Occipital lobe (tissue), 3 donors: ENCODE measurements at places on chromosomes 16 and 17.

GRCh38 chr16:50372611-50373344, 4.0 kb upstream of the BRD7 start:
- DNase-seq = no peak

- DNase-seq = no peak
Measured at GRCh38 chr17:8421571-8421970, 14.1 kb upstream of the NDEL1 start.

DNA sequence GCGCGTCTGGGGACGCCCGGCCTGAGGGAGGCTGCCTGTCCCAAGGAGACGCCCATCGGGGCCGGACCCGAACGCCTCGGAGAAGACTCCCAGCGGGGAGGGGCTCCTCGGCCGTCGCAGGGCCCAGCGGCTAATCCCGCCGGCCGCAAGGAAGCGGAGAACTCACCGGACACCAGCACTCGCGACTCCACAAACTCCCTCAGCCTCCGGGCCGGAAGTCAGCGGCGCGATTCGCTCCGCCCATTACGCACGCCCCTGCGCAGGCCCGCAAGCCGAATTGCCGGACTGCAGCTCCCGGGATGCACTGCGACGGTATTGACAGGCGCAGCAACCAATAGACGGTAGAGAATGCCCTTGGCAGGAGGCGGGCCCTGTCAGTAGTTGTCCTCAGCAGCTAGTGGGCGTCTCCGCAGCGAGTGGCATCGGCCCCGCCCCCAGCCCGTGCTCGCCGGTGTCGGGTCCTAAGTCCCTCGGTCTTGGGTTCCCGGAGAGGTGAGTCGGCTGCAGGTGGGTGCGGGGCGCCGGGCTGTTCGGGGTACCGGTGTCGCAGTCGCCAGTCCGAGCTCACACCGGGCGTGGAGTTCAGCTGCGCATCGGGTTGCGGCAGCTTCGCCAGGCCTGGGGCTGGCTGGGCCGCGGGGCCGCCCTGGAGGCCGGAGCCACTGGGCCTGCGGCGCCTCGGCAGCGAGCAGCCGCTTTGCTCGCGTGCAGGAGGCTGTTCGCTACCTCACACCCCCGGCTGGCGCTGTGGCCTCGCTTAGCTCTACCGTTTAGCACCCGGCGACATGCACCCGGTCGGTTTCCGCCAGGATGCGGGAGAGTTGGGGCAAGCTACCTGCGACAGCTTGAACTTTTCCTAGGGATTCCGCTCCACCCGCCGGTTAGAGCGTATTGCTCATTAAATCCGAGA, at the start of the genes ZNF174 and ZSCAN32:
Gene ZNF174 (plus strand): TSS at position 437 of the 910 bp plus-strand sequence. CDS start 790 bp downstream, outside the sequence.
Gene ZSCAN32 (minus strand): TSS at position 226 of the 910 bp plus-strand sequence. CDS start 3,447 bp downstream, outside the sequence.
- DNase-seq = peak; percentile 99

DNA sequence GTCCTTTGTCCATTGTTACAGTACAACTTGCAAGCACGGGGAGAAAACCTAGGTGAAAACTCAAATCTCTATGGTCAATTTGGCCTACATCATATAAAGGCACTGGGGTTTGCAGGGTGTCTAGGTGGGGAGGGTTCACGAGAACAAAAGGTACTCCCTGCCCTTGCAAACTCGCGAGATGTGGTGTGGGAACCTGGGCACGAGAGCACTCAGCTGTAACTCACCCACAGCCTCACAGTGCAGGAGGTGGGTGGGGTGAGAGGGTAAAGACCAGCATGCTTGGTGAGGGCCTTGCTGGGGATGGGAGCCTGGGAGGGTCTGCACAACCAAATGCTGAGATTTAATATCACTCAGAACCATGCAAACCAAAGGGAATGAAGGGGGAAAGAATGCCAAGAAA, 18.4 kb upstream of the ZNF594 start:
- DNase-seq = no peak

- no peak for DNase-seq
Measured at GRCh38 chr17:27598337-27599050, 32.5 kb upstream of the LGALS9 start.

DNA sequence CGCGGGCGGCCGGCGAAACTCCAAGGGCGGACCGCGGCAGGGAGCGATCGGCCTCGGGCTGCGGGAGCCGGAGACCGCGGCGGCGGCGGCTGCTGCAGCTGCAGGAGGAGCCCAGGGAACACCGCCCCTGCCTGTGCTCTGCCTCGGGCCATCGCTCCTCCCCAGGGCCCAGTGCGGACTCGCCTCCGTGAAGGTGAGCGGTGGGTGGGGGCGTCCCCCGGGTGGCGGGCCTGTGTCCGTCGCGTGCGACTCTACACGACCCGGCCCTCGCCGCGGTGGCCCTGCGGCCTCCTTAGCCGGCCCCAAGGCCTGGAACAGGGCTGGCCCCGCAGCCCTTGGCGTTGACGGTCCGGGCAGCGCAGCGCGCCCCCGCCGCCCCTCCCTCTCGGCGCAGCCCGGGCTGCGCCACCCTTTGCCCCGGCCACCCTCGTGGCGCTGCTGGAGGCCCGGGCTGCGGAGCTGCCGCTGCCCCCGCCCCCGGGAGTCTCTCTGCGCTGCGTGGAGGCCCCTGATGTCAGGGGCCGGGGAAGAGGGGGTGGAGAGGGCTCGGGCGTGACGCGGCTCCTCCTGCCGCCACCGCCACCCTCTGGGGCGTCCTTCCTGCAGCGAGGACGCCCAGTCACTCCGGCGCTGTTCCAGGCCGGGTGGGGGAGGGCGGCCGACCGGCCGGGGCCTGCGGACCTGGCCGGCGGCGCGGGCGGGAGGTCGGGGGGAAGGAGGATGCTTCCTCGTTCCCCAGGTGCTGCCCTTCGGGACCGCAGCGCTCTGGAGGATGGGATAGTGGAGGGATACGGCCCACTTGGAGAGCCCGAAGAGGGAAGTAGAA, 485 bp downstream of the DYNLL2 start:
- no peak for DNase-seq

- no peak for DNase-seq
Measured at GRCh38 chr17:47727704-47728036, 5.4 kb upstream of the TBX21 start.

- no peak for DNase-seq
Measured at GRCh38 chr16:30741461-30741914, 6.7 kb upstream of the PHKG2 start.

- DNase-seq = peak; percentile 3
Measured at GRCh38 chr16:9372934-9373890, 281.8 kb downstream of the HAPSTR1 start.

GRCh38 chr17:58313815-58314705, 14.5 kb downstream of the TSPOAP1 start:
- no peak for DNase-seq

GRCh38 chr17:66317629-66318028, 15.2 kb downstream of the PRKCA start:
- no peak for DNase-seq

GRCh38 chr17:29566473-29567303, at the start of gene ABHD15:
Gene ABHD15, minus strand, starts transcription at chr17:29567037. Its CDS starts 71 bp downstream, at chr17:29566966.
- DNase-seq = no peak

DNA sequence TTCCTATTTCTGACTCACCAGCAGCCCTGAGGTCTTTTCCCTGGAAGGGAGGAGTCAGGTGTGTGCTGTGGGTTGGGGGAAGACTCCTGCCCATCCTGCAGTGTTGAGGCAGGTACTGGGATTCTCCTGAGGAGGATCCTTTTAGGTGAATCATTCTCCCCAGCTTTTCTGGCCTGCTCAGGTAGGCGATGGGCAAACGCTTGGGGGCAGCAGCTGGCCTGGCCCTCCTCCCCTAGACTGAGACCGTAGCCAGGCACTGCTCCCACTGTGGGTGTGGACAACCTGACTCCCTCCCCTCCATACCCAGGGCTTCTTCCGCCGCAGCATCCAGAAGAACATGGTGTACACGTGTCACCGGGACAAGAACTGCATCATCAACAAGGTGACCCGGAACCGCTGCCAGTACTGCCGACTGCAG, 15.1 kb downstream of the GJD3 start:
- no peak for DNase-seq

- no peak for DNase-seq
Measured at GRCh38 chr17:60524463-60525327, 1.3 kb downstream of the APPBP2 start.

DNA sequence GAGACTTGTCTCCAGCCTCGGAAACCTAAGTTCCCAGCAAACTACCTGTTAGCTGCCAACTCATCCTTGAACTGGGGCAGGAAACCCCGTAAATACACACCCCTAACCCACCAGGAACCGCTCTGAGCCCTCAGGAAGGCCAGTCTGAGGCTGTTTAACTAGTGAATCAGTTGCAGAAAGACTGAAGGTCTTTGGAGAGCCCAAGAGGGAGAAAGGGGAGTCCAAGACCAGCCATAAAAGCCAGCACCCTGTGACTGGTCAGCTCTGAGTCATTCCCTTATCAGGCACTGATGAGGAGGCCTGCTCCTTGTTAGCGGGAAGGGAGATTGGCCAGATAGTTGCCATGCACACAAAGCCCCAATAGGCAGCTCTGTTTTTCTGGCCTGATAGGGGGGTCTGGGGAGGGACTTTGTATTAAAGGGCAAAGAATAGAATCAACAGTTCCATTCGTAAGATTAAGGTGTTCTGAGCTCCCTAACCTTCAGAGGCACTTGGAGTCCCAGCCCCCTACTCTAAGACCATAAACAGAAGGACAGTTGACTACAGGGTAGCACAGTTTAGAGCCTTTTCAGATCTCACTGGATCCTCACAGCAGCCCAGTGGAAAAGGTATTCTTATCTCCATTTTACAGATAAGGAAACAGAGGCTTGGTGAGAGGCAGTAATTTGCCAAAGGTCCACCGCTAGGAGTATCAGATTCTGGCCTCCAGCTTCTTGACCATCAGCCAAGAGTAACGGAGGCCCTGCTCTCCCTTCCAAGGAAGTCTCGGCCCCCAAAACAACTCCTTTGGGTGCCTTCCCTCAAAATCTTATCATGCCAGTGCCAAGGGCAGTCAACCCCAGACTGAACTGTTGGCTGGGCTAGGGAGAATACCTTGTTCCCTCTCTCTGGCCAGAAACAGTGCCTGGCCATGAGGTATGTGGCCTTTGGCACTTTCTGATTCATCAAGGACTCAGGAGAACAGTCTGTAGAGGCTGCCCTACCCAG, 2.2 kb upstream of the KRT19 start:
- no peak for DNase-seq

DNA sequence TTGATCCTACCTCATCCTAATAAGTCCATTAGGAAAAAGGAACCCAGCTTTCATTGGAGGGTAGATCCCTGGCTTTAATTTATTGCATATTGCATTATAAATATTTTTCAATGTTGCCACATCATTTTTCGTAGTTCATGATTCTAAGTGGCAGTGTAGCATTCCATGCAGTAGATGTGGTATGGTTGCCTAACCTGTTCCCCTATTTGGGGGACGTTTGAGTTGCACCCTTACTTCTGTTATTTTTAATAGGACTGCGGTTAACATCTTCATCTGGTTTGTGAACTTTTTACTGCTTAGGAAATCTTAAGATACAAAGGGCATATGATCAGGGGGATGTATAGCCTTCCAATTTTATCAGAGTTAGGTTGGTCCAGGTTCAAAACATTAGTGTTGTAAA, 5.4 kb downstream of the SCPEP1 start:
- no peak for DNase-seq

GRCh38 chr17:64129515-64129764, 504 bp downstream of the ERN1 start:
- DNase-seq = no peak

GRCh38 chr16:77191259-77191969, 424 bp downstream of the MON1B start:
- DNase-seq = no peak

DNA sequence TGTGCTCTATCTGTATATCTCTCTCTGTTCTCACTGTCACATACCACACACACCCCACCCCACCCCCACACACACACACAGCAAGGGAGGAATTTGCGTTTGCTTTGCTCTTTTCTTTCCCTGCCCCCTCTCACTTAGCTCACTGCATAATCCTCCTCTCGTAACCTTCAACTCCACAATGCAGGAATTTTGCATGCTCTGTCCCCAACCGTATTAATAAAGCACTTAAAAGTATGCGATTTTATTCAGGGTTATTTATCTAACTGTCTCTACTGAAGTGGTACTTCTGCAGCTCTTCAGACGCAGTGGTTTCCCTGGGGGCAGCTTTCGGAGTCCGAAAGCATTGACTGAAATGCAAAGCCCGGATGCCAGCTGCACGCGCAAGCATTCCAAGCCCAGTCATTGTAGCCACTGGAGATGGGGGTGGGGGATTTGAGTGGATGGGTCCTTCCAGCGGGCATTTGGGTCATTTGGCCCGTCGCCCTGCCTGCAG, 105.4 kb upstream of the RBFOX1 start:
- no peak for DNase-seq

GRCh38 chr16:29009050-29009837, 24.4 kb downstream of the LAT start:
- no peak for DNase-seq

- no peak for DNase-seq
Measured at GRCh38 chr16:77723108-77723514, 797 bp downstream of the NUDT7 start.

DNA sequence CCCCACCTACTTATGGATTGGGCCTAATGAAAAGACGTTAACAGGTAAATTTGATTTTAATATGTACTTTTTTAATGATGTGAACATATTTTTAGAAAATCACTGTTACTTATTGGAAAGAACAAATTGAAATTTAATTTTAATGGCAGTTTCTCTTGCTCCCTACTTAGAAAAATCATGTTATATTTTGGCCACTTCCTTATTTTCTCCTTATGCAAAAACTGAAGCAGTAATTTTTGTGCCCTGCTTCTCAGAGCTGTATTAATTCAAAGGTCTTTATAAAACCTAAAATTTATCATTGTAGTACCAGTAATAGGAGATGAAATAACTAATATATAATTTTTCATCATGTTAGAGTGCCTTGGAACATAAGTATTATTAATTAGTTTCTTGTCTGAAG, 2.8 kb downstream of the ZPBP2 start:
- no peak for DNase-seq

DNA sequence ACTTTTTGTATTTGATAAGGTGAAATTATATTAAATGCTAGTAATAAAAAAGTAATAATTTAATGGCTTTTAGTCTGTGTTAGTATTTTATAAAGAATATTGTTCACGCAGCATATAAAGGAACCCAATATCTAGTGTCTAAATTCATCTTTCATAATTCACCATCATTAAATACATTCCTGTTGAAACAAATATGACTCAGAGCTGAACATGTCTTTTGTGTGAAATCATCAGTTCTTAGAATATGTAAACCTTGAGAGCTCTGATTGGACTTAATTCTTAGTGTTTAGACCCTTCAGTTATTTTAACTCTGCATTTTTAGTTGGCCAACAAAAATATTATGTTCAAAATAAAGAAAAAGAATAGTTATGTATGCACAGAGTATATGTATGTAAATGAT, 71.8 kb downstream of the ABHD15 start:
- DNase-seq = no peak

- no peak for DNase-seq
Measured at GRCh38 chr16:81821436-81822128, 42.5 kb downstream of the PLCG2 start.

DNA sequence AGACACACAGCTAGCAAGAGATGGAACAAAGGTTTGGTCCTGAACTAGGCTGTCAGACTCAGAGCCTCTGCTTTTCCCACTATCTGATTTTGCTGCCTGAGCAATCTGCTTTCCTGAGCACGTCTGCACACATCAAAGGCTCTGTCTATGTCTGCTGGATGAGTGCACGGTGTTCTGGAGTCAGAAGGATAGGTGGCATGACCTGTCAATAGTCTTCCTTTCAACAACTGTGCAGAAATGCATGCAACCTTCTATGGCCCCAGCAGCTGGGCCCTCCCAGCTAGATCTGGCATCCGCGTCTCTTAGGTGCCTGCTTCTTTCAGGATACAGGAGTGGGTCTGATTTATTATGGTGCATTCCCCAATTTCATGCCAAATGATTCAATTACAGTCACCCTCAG, 138.3 kb downstream of the UTP18 start:
- DNase-seq = no peak
